HuH-7.5 (cell line): ENCODE measurements at places on chromosomes 2 and 18.

DNA sequence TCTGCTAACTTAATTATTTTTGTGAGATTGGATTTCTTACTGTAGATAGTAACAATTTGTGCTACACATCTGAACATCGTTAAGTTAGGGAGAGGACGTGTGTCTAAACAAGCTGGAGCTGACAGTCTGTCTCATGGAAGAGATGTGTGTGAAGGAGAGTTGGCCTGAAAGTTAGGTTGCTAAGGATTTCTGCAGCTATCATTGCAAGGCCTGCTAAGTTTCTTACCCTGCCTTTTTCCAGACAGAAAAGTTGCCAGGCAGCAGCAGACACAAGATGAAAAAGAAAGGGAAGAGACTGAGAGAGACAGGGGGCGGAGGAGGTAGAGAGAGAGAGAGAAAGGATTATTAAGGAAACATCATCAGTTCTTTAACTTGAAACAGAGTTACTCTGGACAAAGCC is 4.1 kb upstream of the LRP1B start:
- no peak for DNase-seq

GRCh38 chr18:21489119-21489750 is 111.3 kb downstream of the ESCO1 start:
- DNase-seq, result peak; percentile 84

- DNase-seq, result no peak
Observed at GRCh38 chr2:177165061-177165583, 47.5 kb upstream of the HNRNPA3 start.

DNA sequence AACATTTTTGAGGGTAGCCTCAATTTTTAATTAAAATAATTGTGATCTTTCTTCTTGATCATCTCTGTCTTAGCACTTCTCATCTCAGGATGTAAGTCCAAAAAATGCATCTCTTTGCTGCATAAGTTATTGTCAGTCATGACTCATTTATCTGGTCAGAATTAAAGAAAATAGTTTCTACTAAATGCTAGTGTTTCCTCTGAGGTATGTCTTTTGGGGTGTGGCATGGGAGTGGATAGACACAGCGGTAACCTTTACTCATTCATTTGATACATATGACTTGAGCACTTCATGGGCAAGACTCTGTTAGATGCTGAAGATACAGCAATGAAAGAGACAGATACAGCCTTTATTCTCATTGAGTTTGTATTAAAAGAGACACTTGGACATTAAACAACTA is 284.7 kb downstream of the IRS1 start:
- no peak for DNase-seq

- DNase-seq, result no peak
Observed at GRCh38 chr2:184155791-184156190, 442.5 kb upstream of the ZNF804A start.

- DNase-seq, result no peak
Observed at GRCh38 chr18:62577765-62578164, 54.9 kb downstream of the ZCCHC2 start.

GRCh38 chr18:48356909-48357631 is 52.1 kb downstream of the ZBTB7C start:
- no peak for DNase-seq

- no peak for DNase-seq
Observed at GRCh38 chr2:172273910-172274571, 153.3 kb upstream of the ITGA6 start.

DNA sequence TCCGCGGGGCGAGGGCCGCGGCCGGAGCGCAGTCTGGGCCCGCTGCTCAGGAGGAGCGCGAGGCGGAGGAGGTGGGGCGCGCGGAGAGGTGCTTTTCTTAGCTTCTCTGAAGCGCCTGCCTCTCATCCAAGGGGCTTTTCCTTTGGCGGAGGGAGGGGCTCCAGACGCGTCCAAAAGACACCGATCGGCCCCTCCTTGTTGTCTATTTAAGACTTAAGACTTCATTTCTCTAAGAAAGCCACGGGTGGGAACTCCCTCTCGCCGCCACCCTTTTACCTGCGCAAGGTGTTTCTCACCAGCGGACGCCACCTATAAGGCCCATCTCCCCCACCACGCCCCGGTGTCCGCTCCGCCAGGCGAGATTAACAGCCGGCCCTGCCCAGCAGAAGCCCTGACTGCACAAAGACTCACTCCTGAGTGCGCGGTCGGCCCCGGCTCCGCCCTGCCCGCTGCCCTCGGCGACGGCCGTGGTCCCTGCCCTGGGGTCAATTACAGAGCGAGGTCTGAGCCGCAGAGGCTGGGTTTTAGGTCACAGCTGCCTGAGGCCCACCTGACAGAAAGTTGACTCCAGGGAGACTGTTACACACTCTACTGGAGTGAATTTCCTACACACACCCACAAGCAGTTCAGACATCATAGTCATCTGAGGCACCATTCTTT is at the start of gene DSC2:
TSS of gene DSC2 (minus strand) at position 397 of the 660 bp plus-strand sequence. CDS start 450 bp downstream, outside the sequence.
- DNase-seq, result peak; percentile 15

GRCh38 chr2:218284106-218284811 is 8.0 kb downstream of the TMBIM1 start:
- no peak for DNase-seq

DNA sequence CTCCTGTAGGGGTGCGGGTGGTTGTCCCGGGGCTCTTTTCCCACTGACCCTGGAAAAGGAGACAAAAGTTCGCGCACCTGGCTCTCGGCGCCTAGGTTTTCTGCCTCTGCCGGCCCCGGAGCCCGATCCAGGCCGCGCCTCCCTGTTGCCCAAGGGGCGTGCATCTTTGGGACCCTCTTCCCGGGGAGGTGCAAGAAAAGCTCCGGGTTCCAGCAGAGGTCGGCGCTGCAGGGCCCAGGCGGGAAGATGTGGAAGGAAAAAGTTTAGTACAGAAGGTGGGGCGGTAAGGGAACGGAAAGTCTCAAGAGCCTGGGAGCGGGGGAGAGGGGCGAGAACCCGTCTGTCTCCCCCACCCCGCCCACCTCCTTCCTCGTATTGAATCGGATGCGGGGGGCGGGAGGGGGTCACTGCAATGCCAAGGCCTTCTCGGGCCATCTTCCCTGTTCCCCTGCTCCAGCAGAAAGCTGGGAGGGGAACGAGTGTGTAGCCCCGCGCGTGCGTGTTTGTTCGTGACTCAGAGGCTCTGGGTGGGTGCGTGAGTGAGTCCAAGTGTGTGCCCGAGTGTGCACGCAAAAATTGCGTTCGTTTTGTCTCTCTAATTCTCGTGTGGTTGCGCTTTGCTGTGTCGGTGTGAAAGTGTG is 6.3 kb upstream of the EN1 start:
- DNase-seq, result peak; percentile 17

GRCh38 chr2:120556911-120557310 is 178.8 kb upstream of the GLI2 start:
- no peak for DNase-seq

DNA sequence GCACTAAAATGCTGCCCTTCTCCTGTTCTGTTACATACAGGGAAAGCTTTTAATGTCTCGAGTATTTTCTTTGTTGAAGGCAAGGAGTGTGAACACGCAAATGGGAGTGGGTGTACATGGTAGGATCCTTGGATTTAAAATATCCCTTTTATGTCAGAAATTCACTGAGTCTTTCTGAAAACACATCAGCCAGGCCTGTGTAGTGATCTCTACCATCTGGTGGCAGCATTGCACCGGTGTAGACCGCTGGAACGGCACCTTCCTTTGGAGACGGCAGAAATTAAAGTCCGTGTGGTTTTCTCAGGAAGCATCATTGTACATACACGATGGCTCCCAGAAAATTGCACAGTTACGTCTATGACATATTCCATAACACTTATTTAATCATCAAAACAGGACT is 515.8 kb downstream of the GALR1 start:
- no peak for DNase-seq

DNA sequence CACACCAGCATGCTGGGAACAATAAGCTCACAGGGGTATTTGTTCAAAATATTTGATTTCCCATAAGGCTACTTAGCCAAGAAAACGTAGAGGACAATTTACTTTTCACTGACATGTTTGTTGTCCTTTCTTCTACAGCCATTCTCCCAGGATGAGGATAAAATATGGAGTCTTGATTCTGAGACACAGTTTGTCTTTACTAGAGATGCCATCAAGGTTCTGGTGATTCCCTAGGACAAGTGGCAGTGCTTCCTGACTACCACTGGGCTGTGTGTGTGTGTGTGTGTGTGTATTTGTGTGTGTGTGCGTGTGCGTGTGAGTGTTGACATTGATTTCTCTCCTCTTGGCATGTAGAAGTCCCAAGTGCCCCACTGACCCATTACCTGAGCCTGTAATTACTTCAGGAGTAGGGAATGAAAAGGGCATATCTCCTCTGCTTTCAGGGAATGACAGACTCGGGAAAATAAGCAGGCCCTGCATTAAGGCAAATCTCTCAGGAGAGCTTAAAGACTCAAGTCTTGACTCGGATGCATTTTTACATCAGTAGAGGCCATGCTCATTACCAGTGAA is 761.6 kb downstream of the DCC start:
- DNase-seq, result no peak

DNA sequence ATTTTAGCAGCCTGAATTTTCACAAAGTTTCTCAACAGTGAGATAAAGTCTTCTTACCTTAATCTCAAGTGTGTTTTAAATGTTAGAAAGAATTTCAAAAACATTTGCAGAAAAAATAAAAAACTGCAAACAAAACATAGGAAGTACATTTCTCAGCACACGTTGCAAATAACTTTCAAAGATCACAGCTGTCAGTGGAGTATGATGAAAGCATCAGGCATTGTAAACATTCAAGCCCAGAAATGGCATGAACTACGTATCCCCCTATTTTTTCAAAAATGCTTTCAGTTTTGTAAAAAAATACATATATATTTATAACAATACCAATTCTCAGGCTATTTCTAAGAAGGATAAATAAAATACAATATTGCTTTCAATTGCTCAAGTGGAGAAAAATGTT is 320.6 kb upstream of the TFPI start:
- DNase-seq, result no peak

- DNase-seq, result no peak
Observed at GRCh38 chr2:231621051-231621879, 28.6 kb downstream of the TEX44 start.

GRCh38 chr2:176149481-176149938 is 1.8 kb upstream of the HOXD4 start:
- DNase-seq, result no peak

DNA sequence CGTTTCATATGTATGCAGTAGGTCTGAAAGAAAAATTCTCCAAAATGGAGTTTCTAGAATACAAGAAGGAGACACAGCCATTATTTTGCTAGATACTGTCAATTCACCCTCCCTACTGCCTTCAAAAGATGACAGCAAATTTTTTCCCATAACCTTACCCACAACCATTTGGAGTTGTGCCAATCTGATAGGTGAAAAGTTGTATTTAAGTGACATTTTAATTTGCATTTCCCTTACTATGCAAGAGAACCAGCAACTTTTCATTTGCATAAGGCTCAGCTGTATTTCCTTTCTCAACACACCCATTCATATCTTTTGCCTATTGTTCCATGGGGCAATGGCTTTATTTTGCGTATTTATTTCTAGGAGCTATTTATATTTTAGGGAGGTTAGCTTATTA is 31.4 kb upstream of the IL18RAP start:
- DNase-seq, result no peak

DNA sequence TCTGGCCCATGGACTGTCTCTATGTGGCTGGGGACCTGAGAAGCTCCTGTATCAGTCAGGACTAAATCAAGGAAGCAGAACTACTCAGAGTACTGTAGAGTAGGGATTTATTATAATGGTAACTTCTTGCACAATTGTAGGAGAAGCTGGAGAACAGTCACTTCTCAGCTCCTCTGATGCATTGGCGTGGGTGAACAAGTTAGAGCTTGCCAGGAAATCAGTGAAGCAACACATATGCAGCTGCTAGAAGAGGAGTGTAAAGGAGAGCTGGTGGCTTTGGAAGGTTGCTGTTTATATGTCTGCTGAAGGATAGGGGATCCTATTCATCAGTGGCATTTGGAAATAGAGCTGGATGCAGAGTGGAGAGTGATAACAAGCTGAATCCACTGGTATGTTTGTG is 215.5 kb upstream of the CWC22 start:
- no peak for DNase-seq

- no peak for DNase-seq
Observed at GRCh38 chr2:9141706-9142460, 64.7 kb upstream of the ASAP2 start.

DNA sequence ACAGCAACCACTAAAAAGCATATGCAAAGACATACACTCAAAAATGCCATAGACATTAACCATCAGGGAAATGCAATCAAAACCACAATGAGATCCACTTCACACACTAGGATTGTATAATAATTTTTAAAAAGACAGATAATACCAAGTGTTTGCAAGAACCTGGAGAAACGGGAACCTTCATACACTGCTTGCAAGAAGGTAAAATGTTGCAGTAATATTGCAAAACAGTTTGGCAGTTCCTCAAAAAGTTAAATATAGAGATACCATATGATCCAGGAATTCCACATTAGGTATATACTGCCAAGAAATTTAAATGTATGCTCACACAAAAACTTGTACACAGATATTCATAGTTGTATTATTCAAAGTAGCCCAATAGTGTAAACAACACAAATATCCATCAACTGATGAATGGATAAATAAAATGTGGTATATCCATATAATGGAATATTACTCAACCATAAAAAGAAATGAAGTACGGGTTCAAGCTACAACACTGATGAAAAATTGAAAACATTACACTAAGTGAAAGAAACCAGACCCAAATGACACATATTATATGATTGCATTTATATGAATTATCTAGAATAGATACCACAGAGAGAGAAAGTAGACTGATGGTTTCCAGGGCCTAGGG is 14.7 kb upstream of the CHMP3 start:
- no peak for DNase-seq

GRCh38 chr2:157838442-157839161 is 37.5 kb downstream of the ACVR1 start:
- peak; percentile 60 for DNase-seq

- no peak for DNase-seq
Observed at GRCh38 chr2:71122387-71123298, 7.4 kb downstream of the MCEE start.

DNA sequence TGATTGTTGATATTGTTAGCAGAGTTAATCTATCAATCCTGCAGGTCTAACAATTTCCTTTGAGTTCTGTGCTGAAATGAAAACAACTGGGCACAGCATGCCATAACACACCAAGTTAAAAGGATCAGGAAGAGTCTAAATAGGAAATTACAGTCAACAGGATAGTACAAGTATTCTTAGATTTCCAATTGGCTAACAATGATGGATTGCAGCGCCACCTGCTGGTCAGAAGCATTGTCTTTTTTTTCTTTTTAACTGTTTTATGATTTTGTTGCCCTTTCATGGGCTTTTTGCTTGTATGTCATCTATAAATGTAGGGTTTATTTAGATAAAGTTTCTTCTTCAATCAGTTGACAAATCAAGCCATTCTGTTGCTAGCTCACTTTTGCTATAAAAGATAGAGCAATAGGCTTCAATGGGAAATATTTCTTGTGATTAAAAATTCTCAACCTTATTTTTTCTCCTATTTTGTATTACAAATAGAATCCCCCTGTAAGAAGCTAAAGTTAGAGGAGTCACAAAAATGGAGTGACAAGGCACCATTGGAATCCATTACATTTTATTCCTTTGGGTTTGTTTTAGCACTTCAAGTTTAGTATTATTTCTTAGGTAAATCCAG is 40.8 kb upstream of the RPRM start:
- no peak for DNase-seq
